ENCODE measurements at places on chromosomes 11 and 22.

GRCh38 chr22:26239581-26239980 lies 70.3 kb downstream of the SEZ6L start:
- DNase-seq, result no peak

DNA sequence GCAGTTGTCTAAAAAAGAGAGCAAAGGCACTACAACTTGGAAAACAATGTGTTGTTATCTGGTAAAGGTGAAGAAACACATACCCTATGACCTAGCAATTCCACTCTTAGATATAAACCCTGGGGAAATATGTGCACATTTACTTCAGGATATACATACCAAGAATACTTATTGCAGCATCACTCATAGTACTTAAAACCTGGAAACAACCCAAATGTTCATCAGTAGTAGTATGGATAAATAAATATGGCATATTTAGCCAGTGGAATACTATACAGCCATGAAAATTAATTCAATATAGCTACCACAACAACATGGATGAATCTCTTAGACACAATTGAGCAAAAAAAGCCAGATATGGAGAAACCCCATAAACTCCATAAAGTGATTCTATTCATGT lies 26.1 kb upstream of the MICAL2 start:
- DNase-seq, result no peak

- DNase-seq, result no peak
Observed at GRCh38 chr11:69477086-69477485, 4.4 kb upstream of the LINC01488 start.

GRCh38 chr11:47917599-47918369 lies 62.6 kb upstream of the PTPRJ start:
- DNase-seq, result no peak

GRCh38 chr11:12803086-12803826 lies 129.0 kb downstream of the TEAD1 start:
- DNase-seq, result no peak

GRCh38 chr11:61985869-61986268 lies 18.4 kb upstream of the FTH1 start:
- no peak for DNase-seq

Data from effector memory CD4-positive, alpha-beta T cell (primary cell).